Hematopoietic multipotent progenitor cell (in vitro differentiated cells): ENCODE measurements at places on chromosomes 1 and 21. TPM values are rescaled to one million over a fixed set of nuclear protein-coding genes. Genes with fewer than 3 reads are reported as not detected.

KCNA3 gene
- 37.2 TPM for total RNA-seq

NTRK1 gene
- total RNA-seq = 7.5 TPM

TMEM82 gene
- total RNA-seq = not detected

MAD2L2 gene
- total RNA-seq = 53.1 TPM

RUNX3 gene
- total RNA-seq = 22.9 TPM

SLAMF1 gene
- total RNA-seq = under 0.01 TPM

GABRD gene
- total RNA-seq = 0.27 TPM

NUCKS1 gene
- 35.0 TPM for total RNA-seq

FAM163A gene
- total RNA-seq = under 0.01 TPM

KRTAP19-3 gene
- total RNA-seq = not detected

ZNF695 gene
- total RNA-seq = 1.3 TPM

TNNI3K gene
- 1.3 TPM for total RNA-seq

OR2AK2 gene
- 3.2 TPM for total RNA-seq

RBM11 gene
- total RNA-seq = 4.3 TPM

- DNase-seq = no peak
Observed at GRCh38 chr1:115908565-115909274, 67.6 kb upstream of the SLC22A15 start.

DNA sequence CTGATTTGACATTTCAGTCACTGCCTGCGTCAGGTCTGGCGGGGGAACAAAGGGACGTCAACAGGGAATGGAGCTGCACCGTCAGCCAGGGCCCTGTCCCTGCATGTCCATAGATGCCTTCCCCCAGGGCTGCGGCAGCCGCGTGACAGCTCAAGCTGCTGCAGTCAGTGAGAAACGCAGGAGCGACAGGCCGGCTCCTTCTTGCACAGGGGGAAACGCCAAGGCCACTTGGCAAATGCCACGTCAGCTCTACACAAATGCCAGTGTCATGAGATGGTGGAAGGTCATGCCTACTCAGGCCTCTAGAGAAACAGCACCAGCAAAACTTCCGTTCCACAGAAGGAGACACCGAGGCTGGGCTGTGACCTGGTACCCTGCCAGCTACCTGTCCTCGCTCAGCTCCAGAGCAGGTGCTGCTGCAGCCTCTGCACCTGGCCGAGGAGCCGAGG, 37.7 kb downstream of the SYF2 start:
- DNase-seq = no peak

DNA sequence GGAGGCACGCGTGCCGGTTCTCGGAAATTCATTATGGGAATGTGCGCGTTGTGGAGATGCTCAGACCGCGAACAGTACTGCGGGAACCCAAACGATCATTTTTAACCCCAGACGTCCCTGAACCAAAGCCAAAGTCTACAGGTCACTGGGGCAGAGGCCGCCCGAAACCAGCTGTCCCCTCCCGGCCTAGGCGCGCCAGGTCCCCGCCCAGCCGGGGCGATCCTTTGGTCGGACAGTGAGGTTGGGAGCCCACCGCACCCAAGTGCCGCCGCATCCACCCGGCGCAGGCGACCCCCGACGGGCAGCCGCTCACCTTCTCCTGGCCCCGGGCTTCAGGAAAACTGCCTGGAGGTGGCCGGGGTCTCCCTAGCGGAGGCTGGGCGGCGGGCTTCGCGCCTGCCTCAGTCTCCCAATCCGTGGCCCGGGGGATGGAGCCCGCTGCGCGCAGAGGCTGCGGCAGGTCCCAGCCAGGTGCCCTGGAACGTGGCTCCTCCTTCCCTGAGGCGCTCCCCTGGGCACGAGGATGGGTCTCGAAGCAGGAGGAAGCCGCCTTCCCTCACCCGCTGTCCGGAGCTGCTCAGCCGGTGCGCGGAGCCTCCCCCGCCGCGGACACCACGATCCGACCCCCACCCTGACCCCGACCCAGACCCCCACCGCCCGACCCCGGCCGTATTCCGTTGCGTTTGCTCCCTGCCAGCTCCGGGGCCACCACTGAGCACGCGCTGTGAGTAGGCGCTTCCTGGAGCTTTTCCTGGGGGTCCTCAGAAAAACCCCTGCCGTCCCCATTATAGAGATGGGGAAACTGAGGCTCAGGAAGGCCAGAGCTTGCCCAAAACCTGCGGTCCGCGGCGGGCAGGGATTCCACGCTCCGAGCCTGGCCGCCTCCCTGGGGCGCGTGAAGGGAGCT, 8.1 kb upstream of the SLX9 start:
- DNase-seq = no peak

DNA sequence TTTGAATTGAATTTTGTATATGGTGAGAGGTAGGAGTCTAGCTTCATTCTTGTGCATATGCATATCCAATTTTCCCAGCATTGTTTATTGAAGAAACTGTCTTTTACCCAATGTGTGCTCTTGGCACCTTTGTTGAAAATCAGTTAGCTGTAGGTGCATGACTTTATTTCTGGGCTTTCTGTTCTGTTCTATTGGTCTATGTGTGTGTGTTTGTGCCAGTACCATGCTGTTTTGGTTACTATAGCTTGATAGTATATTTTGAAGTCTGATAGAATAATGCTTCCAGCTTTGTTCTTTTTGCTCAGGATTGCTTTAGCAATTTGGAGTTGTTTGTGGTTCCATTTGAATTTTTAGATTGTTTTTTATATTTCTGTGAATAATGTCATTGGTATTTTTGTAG, 9.4 kb upstream of the ZMYM1 start:
- DNase-seq = no peak

DNA sequence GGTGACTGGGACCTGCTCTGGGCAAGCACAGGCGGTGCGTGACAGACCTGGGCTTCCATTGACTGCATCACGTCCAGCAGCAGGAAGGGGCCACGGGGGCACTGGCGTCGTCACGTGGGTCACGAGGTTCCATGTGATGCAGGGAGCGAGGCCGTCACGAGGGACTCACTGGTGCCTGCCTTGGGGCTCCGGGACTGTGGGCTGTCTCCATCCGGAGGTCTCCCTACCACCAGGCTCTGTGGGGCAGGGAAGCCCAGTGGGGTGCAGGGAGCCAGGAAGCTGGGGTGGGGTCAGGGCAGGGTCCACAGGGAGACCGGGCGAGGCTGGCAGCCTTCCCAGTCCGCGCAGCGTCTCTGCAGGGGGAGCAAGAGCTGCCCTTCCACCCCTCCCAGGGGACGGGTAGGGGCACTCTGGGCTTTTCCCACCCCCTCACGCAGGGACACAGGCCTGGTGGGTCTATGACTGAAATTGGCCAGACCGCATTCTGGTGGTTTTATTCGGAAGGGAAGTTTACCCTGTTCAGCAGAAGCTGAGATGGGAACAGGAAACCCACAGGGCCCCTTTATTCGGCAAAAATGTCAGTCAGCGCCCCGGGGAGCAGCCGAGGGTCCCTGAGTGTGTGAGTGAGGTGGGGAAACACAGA, 416 bp upstream of the TNFRSF14 start:
- peak; percentile 89 for DNase-seq

GRCh38 chr1:42173155-42173933, 8.8 kb upstream of the GUCA2A start:
- DNase-seq = peak; percentile 51

DNA sequence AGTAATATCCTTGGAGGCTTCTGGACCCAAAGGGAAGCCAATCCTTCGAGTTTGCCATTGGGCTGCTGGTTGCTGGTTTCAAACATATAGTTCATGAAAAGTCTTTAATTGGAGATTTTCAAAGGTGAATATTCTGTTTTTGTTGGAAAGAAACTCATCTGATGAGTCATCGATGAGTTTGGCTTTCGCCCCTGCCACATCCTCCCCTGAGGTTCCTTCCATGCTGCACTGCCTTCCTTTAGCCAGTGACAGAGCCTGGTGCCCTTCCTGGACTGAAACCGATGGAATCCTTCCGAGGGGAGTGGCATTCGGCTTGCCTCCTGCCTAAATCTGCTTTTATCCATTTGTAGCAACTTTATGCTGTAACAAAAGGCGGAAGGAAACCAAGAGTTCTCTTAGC, 550.0 kb downstream of the KIF26B start:
- DNase-seq = no peak

GRCh38 chr1:25185409-25186160, 46.7 kb downstream of the SYF2 start:
- no peak for DNase-seq

DNA sequence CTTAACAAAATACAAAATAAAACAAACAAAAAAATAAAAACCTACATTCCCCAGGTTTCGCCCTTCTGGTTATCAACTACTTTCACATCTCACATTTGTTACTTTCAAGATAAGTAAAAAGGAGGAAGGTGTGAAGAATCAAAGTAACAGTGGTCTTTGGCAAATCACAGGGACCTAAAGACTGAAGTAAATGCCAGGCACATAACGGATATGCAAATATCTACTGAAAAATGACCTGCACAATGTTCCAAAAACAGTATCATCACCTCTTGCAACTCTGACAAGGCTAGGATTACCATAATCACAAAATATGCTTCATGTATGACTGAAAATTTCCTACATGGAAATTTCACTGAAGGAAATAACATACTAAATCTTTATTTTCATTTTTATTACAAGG, 29.3 kb downstream of the COP1 start:
- no peak for DNase-seq

- no peak for DNase-seq
Observed at GRCh38 chr1:3415260-3416090, 39.0 kb upstream of the ARHGEF16 start.

- no peak for DNase-seq
Observed at GRCh38 chr1:180720753-180721152, 88.9 kb downstream of the XPR1 start.

DNA sequence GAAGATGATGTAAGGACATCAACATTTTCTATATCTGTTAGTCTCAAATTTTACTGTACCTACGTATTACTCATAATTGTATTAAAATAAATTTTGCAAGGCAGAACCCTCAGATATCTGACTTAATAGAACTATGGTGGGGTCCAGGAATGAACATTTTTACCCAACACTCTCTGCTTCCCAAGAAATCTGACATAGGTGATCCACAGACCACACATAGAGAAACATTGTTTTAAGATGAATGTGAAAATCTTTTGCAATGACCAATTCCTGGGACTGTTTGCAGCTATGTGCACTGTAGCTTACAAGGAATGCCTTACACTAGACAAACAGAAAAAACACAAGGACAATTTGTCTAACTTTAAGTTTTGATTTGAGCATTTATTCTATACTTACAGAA, 645.6 kb upstream of the ADGRL2 start:
- no peak for DNase-seq

GRCh38 chr21:15029077-15029476, 35.7 kb downstream of the NRIP1 start:
- peak; percentile 24 for DNase-seq

DNA sequence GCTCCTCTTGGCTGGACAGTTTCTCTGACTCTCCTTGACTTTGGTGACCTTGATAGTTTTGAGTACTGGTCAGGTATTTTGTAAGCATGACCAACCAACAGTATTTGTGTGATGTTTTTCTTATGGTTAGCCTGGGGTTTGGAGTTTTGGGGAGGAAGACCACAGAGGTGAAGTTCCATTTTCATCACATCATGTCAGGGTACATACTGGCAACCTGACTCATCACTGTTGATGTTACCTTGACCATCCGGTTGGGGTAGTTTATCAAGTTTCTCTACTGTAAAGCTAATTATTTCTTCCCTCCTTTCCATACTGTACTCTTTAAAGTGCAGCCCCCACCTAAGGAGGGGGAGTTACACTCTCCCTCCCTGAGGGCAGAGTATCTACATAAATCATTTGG, 13.4 kb downstream of the OSCP1 start:
- DNase-seq = no peak

- DNase-seq = peak; percentile 76
Observed at GRCh38 chr1:158654571-158654970, 31.9 kb downstream of the SPTA1 start.

- no peak for DNase-seq
Observed at GRCh38 chr1:149844650-149845255, 54.6 kb upstream of the BOLA1 start.

DNA sequence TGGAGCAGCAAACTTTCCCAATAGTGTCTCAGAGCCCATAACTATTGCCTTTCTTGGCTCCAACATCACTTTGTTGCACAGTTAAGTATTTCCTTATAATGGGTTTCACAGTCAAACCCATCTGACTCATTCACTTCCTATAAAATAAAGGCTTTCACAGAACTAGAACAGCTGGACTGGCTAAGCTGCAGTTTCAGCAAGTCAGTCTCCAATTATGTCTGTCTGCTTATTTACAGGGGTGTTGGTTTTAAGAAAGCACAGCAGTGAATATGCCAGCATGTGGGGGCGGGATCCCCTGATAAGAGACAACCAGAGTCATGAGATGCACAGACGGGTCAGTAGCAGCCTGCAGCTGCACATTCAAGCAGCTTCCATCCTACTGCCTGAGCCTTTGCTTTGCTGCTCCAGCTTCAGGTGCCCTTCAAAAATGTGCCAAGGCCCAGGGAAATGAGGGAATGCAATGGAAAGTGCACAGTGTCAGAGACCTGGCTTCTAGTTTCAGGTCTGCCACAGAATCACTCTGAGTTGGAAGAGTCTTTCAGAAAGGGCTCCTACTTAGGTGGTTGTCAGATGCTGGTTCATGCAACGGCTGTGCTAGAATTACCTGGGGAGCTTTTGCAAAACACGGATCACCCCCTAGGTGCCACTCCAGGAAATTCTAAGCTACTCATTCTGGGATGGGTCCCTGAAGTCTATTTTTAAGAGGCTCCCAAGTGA, 24.8 kb downstream of the RNF19B start:
- no peak for DNase-seq

GRCh38 chr1:200774311-200774710, 35.6 kb downstream of the CAMSAP2 start:
- DNase-seq = no peak

- DNase-seq = no peak
Observed at GRCh38 chr1:159935719-159936272, 9.6 kb downstream of the IGSF9 start.

- DNase-seq = no peak
Observed at GRCh38 chr1:35461966-35462651, 95.1 kb downstream of the KIAA0319L start.

GRCh38 chr1:111747282-111747734, 8.1 kb upstream of the INKA2 start:
- DNase-seq = peak; percentile 71

DNA sequence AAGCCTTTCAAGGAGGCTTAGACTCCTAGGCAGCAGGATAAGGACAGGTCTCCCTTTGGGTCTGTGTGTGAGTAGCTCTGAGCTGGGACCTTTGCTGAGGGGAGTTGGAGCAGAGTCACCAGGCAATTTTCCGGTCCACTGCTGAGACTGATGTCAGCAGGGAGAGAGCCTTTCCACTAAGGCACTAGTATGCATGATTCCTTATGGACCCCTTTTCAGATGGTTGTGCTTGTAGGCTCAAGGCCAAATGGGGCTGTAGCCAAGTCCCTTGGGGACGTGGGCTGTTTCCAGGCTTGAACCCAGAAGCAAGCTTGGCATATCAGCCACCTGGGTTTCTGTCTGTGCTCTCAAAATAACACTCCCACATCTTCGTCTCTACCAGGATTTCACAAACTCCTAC, 73.0 kb downstream of the CCDC18 start:
- DNase-seq = no peak

DNA sequence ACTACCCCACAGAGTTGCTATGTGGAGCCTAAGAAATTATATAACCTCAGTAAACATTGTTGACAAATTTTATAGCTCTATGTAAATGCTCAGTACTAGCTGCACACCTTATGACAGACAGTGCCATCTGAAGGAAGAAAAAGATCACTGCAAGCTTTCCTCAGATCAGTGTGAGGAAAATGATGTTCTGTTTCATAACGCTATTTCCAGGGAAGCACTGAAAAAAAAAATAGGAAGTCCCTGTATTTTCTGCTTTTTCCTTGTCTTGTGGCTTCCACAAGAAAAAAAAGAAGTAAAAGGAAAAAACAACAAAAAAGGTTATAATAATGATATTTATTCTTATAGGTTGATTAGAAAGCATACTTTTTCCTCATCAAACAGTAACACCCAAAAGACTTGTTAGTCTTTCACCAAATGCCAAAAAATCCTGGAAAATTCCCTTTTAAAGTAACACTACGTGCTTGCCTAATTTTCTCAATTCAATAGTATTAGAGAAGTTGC, 23.2 kb downstream of the LYST start:
- no peak for DNase-seq
